ENCODE measurements at places on chromosomes 7 and 10.

DNA sequence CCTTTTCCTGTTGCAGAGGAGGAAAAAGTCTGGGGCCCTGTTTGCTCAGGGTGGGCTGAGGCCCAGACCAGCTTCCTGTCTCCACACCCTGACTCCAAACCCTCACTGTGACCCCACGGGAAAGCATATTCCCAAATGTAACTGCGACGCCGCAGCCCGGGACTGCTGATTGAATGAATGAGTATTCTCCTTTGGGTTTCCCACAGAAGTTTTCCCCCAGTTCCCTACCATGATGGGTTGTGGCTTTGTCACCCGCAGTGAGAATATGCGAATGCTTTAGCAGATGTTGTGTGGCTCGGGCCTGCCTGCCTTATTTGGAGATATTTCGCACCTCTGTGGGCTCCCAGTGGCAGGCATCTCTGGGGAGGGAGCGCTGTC, 50.6 kb downstream of the MGMT start:
- no peak for DNase-seq

GRCh38 chr7:30743371-30744074, 8.4 kb upstream of the INMT start:
- no peak for DNase-seq

DNA sequence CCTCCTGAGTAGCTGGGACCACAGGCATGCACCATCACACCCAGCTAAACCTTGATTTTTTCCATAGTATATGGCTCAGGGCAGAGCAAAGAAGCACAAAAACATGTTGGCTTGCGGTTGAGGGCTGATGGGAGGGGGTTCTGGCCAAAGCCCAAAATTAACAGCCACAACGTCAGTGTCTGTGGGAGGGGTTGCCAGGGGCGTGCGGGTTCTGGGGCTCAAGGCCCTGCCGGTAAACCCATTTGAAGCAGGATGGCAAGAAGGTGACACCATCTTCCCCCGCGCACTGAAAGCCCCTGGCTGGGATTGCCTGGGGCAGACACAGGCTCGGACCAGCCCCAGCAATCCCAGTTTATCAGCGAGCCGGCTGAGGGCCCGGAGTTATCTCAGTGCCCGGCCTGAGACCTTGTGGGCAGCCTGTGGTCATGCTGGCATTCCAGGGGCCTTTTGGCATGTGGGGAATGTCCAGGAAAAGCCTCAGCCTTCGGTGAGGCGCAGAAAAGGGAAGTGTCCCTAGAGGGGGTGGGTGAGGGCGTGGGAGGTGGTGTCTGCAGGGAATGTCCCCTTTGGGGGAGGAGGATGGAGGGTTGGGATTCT, 167.7 kb upstream of the TNRC18 start:
- DNase-seq = no peak

DNA sequence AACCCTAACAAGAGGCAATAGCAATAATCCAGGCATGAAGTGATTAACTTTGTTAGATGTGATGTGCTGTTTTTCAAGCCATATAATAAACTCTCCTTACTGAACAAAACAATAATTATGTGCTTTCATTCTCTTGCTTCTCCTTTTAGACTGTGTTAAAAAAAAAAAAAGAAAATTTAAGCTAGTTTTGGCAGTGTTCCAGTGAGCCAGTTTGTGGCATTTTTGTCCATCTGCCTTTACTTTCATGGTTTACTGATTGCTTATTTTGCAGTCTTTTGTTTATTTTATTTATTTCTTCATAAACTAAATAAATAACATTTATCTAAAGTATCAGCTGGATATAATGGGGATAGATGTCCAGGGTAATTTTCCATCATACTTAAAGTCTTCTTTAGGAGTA, 625.3 kb downstream of the CNTNAP2 start:
- DNase-seq = no peak

DNA sequence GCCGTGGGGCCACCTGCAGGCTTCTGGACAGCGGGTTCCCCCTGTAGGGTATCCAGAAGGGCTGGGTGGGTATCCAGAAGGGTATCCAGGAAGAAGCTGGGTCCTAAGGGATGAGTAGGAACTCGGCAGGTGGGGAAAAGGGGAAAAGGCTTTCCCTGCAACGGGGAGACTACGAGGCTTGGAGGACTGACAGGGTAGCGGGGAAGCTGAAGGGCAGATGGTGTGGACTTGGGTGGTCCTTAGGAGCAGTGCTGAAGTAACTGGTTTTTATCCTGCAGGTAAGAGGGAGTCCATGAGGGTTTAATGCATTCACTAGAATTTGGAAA, 525 bp downstream of the UBE2D4 start:
- no peak for DNase-seq

DNA sequence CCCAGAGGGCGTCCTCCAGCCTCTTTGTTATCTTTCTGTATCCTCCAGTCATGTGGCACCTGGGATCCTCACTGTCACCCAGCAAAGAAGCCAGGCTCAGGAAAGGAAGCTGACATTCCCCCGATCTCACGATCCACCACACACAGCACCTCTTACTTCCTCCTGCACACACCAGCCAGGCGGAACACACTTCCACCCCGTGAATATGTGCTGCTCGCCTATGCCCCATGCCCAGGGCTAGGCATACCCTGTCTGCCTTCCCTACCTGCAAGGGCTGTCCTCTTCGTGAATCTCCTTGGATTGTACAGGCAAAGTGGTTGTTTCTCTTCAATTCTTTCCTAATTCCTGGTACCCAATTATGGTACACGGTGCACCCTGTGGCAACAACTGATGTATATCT, 191.0 kb downstream of the TNS3 start:
- no peak for DNase-seq

- DNase-seq = no peak
Measured at GRCh38 chr10:85446827-85447226, 919.8 kb downstream of the GRID1 start.

- no peak for DNase-seq
Measured at GRCh38 chr10:101226491-101227428, 2.5 kb downstream of the LBX1 start.

- DNase-seq = no peak
Measured at GRCh38 chr7:127504715-127505114, 80.7 kb downstream of the GCC1 start.

- no peak for DNase-seq
Measured at GRCh38 chr10:72740528-72740927, 48.6 kb downstream of the MCU start.

DNA sequence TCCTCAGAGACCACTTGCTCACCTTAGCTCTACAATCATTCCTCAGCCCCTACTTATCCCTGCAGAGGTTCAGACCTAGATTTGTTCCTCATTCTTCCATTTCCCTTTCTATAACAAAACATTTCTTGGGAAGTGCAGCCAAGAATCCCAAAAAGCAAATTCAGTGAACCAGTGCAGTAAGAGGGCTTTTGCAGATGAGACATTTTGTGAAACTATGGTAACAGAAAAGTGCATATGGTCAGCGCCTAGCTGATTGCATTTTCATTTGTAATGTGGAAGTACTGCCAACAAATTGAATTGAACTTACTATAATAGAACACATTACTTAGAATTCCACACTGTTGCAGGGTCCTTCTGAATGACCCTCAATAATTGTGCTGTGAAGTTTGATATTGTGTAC, 18.6 kb downstream of the AGMO start:
- DNase-seq = no peak

DNA sequence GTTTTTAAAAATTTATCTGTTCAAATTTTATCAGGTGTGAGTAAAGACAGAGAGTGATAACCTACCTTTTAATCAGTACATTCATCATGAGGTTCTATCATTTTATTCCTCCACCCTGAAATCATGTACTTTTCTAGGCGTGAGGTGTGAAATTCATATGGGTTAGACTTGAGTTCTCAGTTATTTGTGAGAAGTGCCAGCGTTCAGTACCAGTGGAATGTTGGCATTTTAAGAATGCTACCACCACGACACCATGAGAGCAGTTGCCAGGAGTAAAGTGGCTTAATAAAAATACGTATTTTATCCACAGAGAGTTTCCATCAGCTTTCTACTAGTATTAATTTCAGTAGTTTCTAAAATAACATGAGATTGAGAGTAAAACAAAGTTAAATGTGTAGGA, 104.1 kb upstream of the FERD3L start:
- DNase-seq = no peak

DNA sequence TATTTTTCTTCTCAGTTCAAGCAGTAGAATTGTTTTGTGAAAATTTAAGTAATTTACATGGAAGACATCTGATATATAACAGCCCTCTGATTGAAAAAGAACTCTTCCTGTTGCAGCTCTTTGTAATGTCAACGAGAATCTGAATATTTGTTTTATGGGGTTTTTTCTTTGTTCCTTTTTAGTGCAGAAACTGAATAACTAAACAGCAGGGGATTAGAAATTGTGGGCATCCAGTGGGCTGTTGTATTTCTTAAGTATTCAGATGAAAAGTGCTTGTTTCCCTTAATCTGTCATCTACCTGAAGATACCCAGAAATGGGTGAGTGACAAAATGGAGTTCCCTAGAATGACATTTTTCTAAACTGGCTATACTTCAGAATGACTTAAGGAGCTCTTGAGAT, 7.4 kb downstream of the ARL4A start:
- DNase-seq = no peak

GRCh38 chr7:86913709-86914108, 145.7 kb downstream of the ELAPOR2 start:
- no peak for DNase-seq

DNA sequence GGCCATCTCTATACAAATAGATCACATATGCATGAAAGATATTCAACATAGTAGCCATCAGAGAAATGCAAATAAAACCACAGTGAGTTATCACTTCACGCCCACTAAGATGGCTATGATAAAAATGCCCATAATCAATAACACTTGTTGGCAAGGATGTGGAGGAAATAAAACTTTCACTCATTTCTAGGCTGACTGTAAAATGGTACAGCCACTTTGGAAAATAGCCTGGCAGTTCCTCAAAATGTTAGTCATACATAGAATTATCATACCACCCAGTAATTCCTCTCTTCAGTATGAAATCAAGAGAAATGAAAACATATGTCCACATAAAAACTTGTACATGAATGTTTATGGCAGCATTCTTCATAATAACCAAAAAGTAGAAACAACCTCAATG, 324.9 kb downstream of the LRRTM3 start:
- DNase-seq = no peak

DNA sequence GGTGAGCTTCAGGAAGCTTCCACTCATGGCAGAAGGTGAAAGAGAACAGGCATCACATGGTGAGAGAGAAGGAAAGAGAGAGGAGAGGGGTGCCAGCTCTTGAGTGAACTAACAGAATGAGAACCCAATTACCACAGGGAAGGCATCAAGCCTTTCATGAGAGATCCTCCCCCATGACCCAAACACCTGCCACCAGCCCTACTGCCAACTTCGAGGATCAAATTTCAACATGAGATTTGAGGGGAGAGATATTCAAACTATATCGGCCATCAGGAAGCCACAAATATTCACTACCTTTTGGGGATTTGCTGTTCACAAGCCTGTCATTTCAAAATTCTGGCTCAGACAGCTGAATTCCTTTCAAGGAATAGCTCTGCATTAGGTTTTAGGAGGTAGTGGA, 39.9 kb upstream of the SMNDC1 start:
- peak; percentile 1 for DNase-seq

DNA sequence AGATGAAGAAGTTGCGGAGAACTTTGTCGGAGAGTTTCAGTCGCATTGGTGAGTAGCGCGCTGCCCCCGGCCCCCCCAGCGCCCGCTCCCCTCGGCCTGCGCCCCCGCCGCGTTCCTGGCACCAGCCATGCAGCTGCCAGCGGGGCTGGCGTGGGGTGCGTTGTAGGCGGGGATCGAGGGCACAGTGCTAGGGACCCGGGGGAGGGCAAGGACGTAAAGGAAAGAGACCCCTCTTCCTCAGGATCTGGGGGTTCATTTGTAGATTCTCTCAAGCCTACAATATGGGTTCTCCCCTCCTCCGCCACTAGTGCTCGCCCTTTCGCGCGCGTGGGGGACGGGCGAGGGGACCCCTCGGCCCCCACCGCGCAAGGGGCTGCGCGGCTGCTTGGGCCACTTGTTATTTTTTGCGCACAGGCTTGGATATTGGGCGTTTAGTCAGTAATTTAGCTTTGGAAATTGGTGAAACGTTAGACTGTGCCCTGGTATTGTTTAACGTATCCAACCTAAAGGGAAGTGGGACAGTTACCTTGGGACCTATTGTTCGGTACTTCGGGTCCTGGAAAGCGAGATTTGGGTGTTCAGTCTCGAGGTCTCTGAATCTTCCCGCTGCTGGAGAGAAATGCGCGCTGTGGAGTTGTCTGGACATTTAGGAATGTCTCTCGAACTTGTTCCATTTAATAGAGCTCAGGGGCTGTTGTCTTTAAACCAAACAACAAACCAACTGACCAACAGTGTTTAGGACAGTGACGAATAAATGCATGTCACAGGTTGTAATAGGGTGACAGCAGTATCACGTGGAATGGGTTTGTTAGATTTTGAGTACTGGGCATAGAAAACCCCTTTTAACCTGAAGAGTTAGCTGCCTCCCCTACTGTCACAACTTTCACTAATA, 796 bp downstream of the CDK14 start:
- DNase-seq = peak; percentile 78

GRCh38 chr10:17465328-17466125, 11.1 kb upstream of the ST8SIA6 start:
- no peak for DNase-seq

- peak; percentile 52 for DNase-seq
Measured at GRCh38 chr10:48804740-48805182, 120.1 kb downstream of the WDFY4 start.

GRCh38 chr10:91798649-91799611, 704 bp downstream of the TNKS2 start:
- DNase-seq = peak; percentile 68

- DNase-seq = no peak
Measured at GRCh38 chr10:15601819-15602218, 117.9 kb downstream of the ITGA8 start.

DNA sequence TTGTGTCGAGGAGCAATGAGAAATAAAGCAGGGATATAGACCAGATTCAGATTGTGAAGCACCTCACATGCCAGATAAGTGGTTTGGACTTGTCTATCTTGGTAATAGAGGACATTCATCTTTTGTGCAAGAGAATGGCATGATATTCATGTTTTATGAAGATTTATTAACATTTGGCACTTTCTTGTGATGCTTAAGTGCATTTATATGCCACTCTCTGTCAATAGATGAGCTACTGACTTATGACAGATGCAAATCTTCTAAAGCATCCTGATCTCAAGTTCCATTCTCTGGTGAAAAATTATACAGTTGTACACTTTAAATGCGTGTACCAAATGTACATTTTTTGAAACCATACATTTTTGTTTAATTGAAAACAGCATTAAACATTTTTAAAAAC, 415.3 kb downstream of the SORCS3 start:
- no peak for DNase-seq

- no peak for DNase-seq
Measured at GRCh38 chr10:75540357-75540966, 109.0 kb downstream of the LRMDA start.

GRCh38 chr10:133184591-133185244, 24.7 kb downstream of the KNDC1 start:
- no peak for DNase-seq

Measured in NCI-H1417 (cell line).